ENCODE measurements at places on chromosomes 7 and 10.

GRCh38 chr7:30411897-30412296 lies 66.7 kb downstream of the NOD1 start:
- DNase-seq = no peak

DNA sequence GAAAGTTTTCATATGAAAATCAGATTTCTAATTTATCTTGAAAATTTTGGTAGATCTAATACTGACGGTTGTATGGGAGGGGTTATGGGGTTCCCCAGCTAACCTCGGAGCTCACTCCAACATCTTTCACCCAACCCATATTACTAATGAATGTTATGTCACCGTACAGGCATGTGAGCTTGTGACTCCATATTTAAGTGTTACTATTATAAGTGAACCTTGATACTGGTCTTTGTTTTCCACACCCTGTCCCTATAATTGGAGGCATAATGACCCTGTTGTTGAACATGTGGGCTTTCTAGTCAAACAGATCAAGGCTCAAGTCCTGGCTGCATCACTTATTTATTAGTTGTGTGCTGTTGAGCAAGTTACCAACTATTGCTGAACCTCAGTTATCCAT lies 27.2 kb downstream of the WDFY4 start:
- no peak for DNase-seq

GRCh38 chr10:17061418-17061817 lies 68.2 kb downstream of the CUBN start:
- no peak for DNase-seq

GRCh38 chr7:96217147-96217546 lies 104.8 kb downstream of the SLC25A13 start:
- DNase-seq = no peak

- no peak for DNase-seq
Measured at GRCh38 chr7:45238806-45239205, 81.2 kb downstream of the RAMP3 start.

DNA sequence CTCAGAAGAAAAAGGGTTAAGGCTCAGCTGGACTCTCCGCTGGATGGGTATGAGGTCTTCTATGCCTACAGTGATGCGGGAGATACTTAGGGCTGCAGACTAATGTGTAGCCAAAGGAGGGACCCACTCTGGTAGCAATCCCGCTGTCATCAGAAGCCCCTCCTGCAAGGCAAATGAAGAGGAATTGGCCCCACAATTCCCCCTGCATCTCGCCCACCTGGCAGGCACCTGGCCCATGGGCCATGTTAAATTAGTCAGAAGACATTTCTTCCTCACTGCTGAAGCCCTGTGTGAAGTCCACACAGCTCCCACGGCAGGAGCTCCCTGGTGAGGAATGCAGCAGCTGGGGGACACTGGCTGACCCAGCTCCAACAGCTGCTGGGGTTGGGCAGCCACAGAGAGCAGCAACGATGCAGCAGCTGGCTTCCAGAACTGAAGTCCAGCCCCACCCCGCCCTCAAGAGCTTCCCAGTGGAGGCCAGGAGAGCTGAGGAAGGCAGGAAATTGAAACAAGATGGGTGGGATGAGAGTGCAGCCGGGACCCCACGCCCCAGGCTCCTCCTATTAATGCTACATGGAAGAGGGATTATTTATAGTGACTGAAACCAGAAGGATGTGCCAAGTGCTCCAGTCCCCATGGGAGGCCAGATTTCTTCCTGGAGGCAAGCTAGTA lies 5.5 kb downstream of the VSTM4 start:
- no peak for DNase-seq

DNA sequence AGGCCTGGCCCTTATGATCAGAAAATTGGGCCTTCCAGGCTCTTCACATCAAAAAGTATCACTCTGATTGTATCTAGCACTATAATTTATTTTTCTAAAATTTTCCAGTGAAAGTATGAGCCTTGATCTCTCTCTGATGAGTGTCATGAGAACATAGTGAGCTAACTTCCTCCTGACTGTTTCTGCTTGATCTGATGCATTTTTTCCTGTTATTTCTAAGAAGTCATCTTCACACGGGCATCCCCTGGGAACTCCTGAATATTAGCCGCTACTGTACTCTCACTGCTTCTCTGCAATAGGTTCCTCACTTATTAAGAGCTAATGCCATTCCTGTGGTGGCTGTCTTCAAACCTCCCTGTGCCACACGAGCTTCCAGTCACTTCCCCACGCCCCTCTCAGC lies 63.1 kb upstream of the ZPBP start:
- no peak for DNase-seq

DNA sequence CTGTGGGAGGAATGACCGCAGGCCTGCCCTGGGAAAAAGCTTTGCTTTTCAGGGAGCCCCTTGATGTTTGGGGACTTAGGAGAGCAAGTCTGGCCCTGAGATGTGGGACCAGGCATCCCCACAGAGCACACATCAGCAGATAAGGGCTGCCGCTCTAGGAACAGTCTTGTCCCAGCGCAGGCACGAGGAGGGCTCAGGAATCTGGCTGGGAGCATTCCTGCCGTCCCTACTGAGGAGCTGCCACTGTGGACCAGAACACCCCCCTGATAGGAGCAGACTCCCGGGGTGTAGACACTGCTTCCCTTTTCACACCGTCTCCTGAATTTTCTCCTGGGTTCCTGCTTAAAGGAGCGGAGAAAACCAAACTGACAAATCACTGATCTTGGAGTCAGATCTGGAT lies 232.3 kb downstream of the CUX1 start:
- DNase-seq = no peak

- DNase-seq = no peak
Measured at GRCh38 chr7:2641406-2642393, 9.9 kb downstream of the TTYH3 start.

- DNase-seq = no peak
Measured at GRCh38 chr10:553233-553632, 136.2 kb downstream of the DIP2C start.

- no peak for DNase-seq
Measured at GRCh38 chr10:35449944-35450343, 113.6 kb downstream of the CCNY start.

DNA sequence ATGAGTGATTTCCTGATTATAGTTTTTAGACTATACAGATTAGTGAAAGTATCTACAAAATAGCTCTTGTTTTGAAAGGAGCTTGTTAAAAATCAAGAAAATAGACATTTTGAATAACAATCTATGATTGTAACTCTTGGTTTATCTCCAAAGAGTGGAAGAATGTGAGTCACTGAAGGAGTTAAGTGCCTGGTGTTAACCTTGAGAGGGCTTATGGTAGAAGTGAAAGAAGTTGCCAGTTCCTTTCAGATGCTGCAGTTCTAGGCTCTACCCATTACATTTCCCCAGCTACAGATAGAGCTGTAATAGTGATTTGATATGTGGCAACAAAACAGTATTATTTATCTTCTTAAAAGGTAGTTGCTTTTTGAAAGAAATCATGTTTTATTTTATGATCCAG lies 12.7 kb downstream of the NRBF2 start:
- DNase-seq = no peak

- DNase-seq = no peak
Measured at GRCh38 chr10:48442090-48442808, 135.8 kb downstream of the MAPK8 start.

DNA sequence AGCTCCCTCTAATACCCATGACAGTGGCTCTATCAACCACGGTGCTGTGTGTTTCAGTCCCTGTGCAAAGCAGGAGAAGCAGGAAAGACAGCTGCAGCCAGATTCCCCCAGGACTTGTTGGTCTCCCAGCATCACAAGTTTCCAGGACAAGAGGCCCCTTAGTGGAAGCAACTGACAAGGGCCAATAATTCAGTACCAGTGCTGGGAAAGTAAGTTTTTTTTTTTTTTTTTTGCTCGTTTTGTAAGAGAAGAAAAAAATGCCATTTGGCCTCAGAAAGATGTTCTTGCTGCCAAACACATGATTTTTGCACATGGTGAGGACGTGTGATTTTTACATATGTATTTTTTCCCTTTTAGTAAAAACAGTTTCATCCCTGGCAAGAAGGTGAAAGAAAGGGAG lies 284.2 kb upstream of the ZMIZ1 start:
- no peak for DNase-seq

DNA sequence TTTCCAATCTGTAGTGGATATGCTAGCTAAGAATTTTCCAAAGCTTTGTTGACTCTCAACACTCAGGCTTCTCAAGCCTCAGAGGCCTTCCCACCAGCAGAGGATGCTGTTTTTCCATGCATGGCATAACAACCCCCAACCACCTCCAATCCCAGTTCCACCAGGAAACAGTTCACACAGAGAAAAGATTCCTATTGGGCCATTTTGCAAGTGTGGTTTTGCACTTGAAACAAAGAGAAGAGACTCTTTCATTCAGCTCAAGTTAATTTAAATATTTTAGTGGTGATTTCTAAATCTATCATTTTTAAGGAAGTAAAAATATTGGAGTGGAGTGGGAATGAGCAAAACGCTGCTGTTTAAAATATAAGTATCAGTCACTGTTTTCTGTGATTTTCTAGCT lies 105.6 kb upstream of the COL1A2 start:
- no peak for DNase-seq

DNA sequence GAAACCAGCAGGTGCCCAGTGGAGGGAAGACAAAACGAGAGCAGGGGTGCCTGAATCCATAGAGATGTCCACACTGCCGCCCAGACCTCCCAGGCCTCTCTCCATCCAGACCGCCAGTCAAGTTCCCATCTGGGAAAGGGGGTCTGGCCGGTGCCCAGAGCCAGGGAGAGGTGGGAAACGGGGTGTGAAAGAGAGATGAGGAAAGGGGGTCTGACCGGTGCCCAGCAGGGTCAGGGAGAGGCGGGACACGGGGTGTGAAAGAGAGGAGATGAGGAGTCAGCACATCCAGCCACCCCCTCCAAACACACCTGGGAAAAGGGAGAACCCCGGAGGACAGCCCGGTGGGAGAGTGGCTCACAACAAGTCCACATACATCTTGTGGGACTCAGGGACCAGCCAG lies 185.8 kb downstream of the PTPRN2 start:
- no peak for DNase-seq

- DNase-seq = no peak
Measured at GRCh38 chr7:87202705-87203104, 16.8 kb downstream of the TMEM243 start.

DNA sequence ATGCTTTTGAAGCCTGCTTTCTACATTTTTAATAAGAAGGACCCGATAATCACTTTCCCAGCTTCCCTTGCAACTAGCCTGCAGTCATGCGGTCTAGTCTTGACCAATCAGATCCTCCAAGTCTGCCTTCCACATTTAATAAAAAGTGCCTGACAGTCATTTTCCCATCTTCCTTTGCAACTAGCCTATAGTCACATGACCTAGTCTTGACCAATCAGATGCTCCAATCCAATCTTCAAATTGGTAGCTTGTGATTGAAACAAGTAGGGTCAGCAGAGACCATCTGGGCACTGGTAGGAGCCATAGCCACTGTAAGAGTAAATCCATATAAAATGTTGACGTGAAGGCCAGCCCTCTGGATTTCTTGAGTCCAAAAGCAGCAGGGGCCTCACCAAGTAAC lies 80.0 kb downstream of the NPTX2 start:
- no peak for DNase-seq

DNA sequence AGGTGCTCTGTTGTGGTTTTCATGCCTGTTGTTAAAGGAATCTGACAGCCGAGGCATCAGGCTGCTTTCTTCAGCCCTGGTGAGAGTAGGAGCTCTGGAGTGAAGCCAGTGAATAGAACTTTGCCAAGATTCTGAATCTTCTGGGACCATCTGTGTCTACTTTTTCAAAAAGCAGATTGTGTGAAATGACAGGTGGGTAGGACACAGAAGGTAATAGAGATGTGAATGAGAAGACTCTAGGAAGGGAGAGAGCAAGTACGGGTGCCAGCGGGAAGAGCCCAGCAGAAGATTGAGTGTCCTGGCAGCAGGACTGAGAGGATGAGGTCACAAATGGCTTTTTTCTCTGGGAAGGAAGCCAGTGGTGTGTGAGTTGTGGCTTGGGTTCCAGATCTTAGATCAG lies 429.2 kb downstream of the SDK1 start:
- DNase-seq = no peak

- DNase-seq = no peak
Measured at GRCh38 chr10:76287856-76288255, 856.4 kb downstream of the LRMDA start.

DNA sequence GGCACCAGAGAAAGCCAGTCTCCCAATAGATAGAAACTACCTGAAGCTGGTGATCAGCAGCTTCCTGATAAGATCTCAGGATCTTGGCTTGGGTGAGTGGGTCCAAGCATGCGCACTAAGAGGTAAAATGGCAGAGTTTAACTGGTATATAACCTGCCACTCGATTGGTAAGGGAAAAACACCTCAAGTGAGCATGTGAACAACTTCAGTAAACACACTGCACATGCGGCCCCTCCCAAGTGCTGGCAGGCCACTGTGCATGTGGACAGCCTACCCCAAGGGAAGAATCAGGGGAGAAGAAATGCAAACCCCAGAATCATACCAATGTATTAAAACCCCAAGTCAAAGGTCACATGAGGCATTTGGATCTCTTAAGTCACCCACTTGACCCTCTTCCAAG lies 17.7 kb upstream of the PON1 start:
- no peak for DNase-seq

DNA sequence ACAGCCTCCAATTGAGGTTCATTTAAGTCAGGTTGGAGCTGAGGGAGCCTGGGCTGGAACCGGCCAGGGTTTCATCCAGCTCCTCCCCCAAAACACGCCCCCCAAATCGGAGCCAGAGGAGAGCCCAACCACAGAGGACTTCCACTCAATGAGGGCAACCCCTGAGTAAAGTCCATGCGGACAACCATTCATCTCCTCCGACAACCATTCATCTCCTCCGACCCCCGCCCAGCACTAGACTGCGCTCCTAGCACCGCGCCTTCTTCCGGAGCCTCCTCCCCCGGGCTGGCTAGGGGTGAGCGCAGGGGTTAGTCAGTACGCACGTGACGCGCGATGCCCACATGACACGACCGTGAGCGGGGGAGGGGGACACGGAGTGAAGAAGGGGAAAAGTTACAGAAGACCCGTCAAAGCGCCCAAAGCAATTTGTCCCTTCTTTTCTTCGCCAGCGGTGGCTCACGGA lies 1.4 kb downstream of the MAGI2 start:
- no peak for DNase-seq

GRCh38 chr7:910441-910861 lies 34.1 kb downstream of the GET4 start:
- DNase-seq = no peak

GRCh38 chr10:86194684-86195083 lies 171.9 kb downstream of the GRID1 start:
- DNase-seq = no peak

DNA sequence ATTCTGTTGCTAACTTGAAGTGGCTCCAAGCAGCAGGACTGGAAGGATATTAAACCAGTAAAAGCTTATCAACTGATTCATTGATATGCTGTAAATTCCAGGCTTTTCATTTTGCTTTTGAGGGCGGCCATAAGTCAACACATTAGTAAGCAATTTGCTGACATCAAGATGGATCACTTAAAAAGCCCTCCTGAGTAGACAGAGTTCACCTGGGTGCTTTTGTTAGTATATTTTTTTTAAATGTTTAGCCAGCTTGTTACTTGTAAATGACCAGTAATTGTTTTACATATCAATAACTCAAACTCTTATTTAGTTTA lies 26.5 kb downstream of the RNF32 start:
- no peak for DNase-seq
